ENCODE measurements at places on chromosomes 6 and 20.

- DNase-seq = no peak
These were observed 461 bp upstream of the DCDC2 start for GRCh38 chr6:24358219-24358821.

- DNase-seq = no peak
These were observed 1.4 kb downstream of the SOX12 start for GRCh38 chr20:326645-327185.

DNA sequence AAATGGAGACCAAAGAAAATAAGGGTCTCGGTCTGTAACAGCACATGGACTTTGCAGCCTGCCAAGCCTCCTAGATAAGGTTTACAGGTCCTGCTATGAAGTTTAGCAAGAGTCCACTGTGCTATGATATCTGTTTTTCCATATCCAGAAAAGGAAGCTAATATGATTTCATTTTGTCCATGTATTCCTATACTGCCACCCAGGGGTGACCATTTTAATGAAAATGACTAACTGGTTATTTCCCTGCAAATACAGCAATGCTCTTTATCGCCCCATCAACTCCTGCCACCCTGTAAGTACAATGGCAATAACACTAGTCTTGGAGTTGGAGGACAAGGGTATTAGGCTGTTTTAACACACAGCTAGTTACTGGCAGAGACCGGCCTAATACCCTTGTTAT is 115.2 kb upstream of the GLP1R start:
- no peak for DNase-seq

- DNase-seq = no peak
These were observed 518.3 kb upstream of the ZNF337 start for GRCh38 chr20:26214991-26215390.

- no peak for DNase-seq
These were observed 105.0 kb upstream of the QKI start for GRCh38 chr6:163309491-163310026.

GRCh38 chr20:61924211-61924857 is 141.3 kb downstream of the TAF4 start:
- DNase-seq = no peak

DNA sequence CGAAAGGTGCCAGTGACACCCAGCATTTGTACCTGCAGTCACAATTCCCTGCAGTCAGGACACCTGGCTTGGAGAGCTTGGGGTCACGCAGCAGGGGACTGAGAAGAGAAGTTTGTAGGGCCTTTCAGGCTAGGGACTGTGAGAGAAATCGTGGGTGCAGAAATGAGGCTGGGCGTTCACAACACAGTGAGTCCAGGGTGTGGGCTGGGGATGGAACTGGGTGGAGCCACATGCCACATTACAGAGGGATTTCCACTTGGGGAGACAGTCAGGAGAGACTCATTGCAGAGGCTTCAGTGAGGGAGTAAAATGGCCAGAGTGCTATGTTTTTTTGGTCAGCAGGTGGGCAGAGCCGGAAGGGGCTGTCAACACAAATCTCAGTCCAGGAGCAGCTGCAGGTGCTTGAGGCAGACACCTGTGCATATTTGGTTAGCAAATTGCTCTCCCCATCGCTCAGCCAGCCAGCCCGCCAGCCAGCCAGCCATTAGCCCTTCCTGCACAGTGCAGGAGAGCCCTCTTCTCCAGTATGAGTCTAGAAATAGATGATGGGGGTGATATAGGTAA is 7.4 kb downstream of the ITPR3 start:
- DNase-seq = no peak

DNA sequence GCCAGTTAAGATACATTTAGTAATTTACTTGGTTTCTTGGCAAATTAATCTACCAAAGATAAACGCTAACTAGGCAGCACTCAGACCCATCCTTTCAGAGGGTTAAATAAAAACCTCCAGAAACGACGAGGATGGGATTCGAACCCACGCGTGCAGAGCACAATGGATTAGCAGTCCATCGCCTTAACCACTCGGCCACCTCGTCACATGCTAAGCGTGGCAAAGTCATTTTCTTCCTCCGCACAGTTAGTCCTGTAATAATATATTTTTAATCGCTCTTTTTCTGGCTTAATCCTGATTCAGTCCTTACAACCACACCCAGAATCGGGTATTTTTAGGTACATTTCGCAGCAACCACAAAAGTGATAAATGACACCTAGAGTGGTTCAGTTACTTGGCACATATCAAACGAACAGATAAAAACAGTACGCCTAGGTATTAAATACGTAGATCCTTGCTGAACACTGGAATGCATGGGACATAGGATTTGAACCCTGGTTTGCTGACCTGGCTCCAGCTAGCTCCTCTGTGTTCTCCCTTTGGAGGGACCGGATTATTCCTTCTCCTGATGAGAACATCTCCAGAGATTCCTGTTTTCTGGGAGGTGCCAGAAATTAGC is 71.6 kb downstream of the GPX5 start:
- DNase-seq = peak; percentile 13

- DNase-seq = no peak
These were observed 64.1 kb upstream of the FBXO30 start for GRCh38 chr6:145878591-145879295.

DNA sequence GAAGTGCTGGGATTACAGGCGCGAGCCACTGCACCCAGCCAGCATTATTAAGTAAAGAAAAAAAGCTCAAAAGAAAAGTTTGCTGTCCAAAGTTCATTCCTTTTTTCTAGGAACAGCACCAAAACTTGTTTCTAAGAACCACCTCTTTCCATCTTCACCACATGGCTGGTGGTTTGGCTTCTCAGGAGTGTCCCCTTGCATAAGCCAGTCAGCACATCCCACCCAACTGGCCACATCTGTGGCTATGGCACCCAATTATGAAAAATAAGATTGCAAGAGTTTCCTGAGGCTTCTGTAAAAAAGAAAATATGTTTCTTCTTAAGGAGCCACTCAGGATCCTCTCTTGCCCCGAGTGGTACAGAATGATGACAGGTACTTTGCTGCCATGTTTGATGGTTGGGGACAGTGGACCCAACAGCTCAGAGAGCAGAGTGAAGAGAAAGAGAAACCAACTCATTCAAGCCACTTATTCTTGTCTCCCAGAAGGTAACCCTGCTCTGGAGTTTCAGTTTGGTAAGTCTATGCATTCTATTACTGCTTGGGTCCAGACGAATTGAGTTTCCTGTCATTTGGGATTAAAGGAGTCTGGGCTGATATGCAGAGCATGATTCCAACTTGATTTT is 65.3 kb downstream of the PSMB1 start:
- DNase-seq = no peak

GRCh38 chr6:152232501-152233151 is 404.5 kb downstream of the SYNE1 start:
- DNase-seq = peak; percentile 13

GRCh38 chr20:13839421-13840092 is 54.7 kb downstream of the NDUFAF5 start:
- DNase-seq = no peak

DNA sequence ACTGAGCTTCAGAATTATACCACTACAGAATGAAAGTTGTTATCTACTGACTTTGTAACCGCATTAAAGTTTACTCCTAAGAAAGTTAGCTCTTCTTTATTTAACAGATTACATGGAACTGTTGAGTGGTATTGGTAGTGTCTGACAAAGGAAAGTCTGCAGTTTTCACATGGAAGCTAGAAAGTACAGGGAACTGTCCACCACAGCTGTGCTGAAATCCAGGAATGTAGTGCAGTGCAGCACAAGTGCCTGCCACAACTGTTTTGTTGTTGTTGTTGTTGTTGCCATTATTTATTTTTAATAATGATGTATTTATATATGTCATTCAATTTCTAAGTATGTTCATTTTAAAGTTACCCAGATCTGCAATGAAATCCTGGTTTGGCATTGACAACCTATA is 464.9 kb downstream of the TBC1D32 start:
- DNase-seq = no peak

- DNase-seq = peak; percentile 31
These were observed 3.1 kb downstream of the PXDC1 start for GRCh38 chr6:3748208-3749066.

DNA sequence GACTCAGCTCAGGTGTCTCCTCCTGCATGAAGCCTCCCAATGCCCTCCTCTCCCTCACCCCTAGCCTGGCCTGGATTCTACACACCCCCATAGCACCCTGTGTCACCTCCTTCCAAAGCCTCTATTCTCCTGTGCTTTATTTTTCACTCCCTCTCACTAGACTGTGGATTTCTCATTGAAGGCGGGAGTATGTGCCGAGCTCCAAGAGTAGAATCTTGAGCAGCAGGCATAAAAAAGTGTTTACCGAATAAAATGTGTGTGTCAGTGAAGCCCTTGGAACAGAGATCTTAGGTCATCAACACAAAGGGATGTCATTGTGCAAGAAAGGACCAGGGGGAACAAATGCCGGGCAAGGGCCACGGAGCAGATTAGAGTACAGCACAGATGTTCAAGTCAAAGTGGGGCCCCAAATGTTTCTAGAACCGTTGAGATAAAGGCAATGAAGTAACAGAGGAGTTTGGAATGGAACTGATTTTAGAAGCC is 106.1 kb upstream of the TMEM170B start:
- no peak for DNase-seq

DNA sequence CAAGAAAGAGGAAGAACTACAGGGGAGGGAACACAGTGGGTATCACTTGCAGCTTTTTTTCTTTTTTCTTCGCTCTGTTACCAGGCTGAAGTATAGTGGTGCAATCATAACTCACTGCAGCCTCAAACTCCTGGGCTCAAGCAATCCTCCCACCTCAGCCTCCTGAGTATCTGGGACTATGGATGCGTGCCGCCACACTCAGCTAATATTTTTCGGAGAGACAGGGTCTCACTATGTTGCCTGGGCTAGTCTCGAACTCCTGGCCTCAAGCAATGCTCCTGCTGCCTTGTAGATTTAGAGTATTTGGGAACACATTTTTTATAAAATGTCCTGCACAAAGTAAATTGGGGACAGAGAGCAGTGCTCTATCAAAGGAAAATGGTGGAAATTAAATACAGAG is 28.3 kb downstream of the PARD6B start:
- DNase-seq = no peak

GRCh38 chr20:6583134-6583738 is 184.2 kb upstream of the BMP2 start:
- no peak for DNase-seq

GRCh38 chr6:123913863-123914262 is 110.2 kb downstream of the NKAIN2 start:
- no peak for DNase-seq

GRCh38 chr20:58389324-58389967 is 417 bp downstream of the VAPB start:
- no peak for DNase-seq

DNA sequence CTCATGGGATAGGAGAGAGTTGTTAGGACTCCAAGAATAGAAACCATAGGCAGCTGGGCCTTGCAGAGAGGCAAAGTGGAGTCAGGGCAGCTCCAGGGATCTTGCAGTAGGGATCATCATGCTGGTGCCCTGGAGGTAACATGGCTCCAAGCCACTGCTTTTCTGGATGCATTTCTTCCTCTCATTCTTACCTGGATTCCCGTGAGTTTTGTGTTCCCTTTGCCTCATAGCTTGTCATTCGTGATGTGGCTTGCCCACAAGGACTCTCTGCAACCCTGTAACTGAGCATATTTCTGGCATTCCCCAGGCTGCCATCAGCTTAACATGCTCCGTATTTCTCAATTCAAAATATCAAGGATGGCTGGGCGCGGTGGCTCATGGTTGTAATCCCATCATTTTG is 5.3 kb downstream of the NHLRC1 start:
- no peak for DNase-seq

GRCh38 chr20:31740208-31740607 is 1.1 kb downstream of the TPX2 start:
- no peak for DNase-seq

GRCh38 chr6:42271834-42272805 is 54.5 kb upstream of the MRPS10 start:
- no peak for DNase-seq

DNA sequence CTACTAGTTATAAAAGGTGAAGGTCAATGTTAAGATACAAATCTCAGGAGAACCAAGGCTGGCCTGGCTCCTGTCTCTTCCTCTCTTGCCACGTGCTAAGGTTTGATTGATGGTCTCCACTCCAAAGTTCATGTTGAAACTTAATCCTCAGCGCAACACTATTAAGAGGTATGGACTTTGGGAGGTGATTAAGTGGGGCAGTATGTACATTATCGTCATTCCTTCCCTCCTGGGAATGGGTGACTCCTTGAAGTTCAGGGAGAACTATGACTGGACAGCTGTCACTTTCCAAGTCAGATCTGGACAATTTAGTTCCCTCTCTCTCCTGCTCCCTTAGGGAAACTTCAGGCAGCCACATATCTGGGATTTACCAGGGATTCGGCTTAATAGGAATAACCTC is 50.5 kb downstream of the KCNK5 start:
- DNase-seq = no peak

GRCh38 chr6:19665613-19665909 is 171.6 kb upstream of the ID4 start:
- no peak for DNase-seq

GRCh38 chr6:26161322-26161721 is 74.1 kb downstream of the HFE start:
- DNase-seq = no peak

DNA sequence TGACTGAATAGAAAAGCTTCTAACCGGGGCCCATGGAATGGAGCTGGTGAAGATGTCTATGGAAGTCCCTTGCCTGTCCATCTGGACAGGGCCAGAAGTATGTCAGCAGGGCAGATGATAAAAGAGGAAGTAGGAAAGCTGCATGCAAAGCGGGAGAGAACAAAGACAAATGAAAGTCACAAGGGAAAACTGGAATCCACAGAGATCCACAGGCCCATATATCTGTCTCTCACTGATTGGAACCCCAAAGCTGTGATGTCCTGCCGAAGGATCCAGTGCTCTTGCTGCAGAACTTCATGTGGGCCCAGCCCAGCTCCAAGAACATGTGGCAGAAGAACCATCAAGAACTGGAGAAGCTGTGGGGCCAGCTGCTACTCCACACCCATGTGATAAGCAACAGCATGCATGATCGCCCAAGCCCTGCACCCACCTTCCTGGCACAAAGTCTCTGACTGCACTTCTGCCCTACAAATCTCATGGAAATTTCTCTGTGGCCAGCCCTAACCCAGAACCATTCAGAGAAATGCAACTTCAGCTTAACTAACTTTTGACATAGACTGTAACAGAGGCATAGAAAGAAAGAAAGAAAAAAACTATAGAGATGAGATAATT is 716.0 kb downstream of the KIF16B start:
- no peak for DNase-seq
